Stimulated activated CD8-positive, alpha-beta memory T cell treated with anti-CD3 and anti-CD28 coated beads, Interleukin-4, amount 100 ng/mL, for 4 hours (primary cell): ENCODE measurements at places on chromosomes 2 and 18.

GRCh38 chr2:75548036-75548573 is 12.6 kb downstream of the EVA1A start:
- no peak for DNase-seq

DNA sequence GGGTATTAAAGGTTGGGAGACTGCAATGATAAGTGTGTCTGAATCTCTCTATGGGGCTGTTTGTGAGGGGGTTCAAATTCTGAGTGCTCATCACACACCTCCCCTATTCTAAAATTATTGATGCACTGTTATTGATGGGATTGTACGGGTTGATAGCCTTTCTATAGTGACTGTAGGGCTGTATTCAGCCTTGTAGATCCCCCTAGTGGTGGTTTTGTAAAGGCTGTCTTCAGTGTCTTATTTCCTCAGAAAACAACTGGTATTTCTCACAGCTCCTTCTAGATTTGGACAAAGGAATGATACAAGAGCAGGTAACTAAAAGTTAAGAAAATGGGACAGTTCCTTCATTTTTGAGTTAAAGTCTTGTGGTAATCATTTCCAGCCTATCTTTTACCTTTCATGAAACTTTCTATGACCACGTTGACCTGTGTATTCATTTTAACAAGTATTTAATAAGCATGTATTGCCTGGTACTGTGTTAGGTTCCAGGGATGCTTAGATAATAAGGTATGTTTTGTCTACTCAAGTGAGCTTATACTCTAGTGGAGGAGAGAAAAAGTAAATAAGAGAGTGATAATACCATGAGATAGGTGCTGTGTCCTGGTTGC is 21.2 kb downstream of the SMAD4 start:
- DNase-seq, result no peak

DNA sequence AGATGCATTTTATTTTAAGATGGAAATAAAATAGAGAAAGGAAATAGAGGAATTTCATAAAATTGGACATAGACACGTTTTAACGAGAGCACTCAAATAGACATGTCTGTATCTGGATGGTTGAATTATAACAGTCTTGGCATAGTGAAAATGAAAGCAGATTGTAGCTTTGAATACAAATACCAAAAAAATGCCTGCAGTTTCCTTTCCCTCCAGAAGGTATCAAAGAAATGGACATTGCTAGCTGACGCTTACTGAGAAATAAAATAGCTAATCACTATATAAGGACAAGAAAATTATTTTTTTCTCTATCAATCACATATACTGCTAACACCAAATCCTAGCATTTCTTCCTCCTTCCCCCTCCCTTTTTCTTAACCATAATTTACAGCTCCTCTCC is 11.4 kb upstream of the MAPRE2 start:
- DNase-seq, result no peak

DNA sequence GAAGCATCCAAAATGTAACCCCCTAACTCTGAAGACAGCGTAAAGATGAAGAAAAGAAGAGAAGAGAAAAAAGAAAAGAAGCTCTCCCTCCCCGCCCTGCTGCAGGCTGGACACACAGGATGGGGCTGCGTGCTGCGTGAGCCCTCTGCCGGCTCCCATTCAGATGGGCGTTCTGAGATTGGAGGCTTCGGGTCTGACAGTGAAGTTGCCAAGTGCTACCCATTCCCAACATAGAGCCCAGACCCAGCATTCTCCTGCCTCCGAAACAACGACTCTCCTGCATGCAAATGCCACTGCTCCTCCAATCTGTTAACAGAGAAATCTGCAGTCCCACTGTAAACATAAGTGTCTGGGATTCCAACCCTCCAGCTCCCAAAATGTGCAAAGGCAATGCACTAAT is 234.9 kb downstream of the BCL11A start:
- no peak for DNase-seq

DNA sequence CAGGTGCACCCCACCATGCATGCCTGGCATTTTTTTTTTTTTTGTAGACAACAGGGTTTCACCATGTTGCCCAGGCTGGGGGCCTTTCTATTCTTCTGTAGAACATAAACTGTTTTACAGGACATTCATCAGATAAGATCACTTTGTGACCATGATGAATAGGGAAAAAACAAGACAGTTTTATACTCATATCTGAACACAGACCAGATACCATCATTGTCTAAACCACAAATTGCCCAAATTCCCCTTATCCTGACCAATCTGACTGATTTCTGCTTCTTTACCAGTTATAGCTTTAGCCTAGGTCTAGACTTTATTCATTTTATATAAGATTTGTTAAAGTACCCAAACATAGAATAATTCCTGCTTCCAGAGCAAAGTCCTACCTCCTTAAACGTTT is 1699.3 kb upstream of the TMEFF2 start:
- DNase-seq, result no peak

DNA sequence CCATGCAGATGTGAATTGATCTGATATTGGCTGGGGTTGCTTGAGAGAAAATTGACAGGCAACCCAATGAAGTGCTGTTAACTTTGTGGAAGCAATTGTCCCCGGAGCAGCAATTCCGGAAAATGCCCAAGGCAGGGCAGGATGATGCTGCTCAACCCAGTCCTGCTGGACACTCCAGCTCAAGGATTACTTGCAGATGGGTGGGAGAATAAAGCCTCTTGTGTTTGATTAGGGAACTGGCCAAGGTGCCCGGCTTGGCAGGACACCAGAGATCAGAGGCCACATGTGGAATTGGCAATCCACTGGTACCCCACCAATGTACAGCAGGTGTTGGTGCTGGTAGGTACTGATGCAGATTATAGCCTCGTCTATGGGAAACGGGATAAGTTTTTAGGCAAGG is 12.3 kb upstream of the C2orf42 start:
- no peak for DNase-seq

DNA sequence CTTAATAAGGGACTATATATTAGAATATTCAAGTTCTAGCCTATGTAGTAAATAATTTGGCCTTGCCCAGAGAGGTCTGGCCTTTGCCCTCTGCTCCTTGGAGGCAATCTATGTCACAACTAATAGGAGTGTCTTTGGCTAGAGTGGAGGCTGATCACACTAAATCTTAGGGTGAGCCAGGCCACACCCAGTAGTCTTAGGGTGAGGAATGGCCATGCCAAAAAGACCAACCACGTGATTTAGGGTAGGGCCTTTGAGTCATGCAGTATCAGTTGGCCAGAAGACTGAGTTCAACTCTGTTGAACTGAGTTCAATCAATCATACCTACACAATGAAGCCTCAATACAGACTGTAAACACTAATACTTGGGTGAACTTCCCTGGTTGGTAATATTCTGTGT is 26.0 kb upstream of the FLACC1 start:
- DNase-seq, result no peak

- no peak for DNase-seq
These were observed 15.9 kb upstream of the TMEM214 start for GRCh38 chr2:27016801-27017325.

DNA sequence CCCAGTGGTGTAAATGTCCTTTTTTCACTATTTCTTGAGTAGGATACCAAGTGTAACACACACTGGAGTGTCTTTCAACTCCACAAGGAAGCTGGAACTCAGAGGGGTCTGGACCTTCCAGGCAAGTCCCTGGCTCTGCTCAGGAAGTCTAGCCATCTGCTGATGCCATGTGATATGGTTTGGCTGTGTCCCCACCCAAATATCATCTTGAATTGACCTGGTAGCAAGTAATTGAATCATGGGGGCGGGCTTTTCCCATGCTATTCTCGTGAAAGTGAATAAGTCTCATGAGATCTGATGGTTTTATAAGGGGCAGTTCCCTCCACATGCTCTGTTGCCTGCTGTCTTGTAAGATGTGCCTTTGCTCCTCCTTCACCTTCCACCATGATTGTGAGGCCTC is 99.4 kb upstream of the CDC42EP3 start:
- DNase-seq, result no peak

DNA sequence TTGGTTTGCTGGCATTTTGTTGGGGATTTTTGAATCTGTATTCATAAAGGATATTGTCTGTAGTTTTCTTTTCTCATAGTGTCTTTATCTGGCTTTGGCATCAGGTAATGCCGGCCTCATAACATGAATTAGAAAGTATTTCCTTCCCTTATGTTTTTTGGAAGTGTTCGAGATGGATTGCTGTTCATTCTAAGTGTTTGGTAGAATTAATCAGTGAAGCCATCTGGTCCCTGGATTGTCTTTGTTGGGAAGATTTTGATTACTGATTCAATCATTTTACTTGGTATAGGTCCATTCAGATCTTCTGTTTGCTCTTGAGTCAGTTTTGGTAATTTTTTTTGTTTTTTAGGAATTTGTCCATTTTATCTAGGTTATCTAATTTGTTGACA is 22.3 kb downstream of the KIAA1328 start:
- DNase-seq, result no peak

GRCh38 chr2:152506843-152507242 is 171.9 kb downstream of the FMNL2 start:
- DNase-seq, result no peak

DNA sequence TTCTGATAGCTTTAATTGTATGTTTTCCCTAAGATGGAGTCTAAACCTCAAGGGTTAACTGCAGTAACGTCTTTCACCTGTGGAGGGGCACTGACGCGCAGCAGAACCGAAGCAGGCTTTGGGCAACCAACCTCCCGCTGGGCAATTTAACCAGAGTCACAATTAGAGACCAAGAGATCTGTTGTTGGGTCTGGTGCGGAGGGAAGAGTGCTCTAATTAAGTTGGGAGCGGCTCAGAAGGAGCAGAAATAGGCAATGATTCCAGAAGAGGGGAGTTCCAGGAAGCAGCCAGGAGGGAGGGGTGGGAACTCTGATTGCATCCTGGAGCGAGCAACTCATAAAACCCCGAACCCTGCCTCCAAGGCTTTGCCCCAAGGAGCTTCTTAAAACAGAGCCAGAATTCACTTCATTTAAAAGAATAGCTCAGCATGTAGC is 245.8 kb downstream of the PAX3 start:
- no peak for DNase-seq

- DNase-seq, result no peak
These were observed 78.2 kb downstream of the FBXO15 start for GRCh38 chr18:74069178-74070050.

DNA sequence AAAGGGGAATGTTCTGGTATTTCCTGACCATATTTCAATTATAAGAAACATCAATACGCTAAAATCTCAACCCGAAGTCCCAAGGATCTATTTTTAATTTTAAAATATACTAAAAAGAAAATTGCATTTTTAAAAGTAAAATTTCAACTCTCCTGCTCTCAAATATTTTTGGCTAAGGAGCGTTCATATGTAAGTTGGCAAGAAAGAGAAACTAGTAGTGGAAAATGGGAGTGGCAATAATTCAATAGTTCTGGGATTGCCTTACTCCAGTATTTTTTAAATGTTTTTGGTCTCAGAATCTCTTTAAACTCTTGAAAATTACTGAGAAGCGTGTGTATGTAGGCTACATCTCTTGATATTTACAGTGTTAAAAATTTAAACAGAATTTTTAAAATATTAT is 72.7 kb downstream of the ACVR1 start:
- no peak for DNase-seq

GRCh38 chr2:23221236-23221635 is 163.7 kb upstream of the KLHL29 start:
- no peak for DNase-seq

DNA sequence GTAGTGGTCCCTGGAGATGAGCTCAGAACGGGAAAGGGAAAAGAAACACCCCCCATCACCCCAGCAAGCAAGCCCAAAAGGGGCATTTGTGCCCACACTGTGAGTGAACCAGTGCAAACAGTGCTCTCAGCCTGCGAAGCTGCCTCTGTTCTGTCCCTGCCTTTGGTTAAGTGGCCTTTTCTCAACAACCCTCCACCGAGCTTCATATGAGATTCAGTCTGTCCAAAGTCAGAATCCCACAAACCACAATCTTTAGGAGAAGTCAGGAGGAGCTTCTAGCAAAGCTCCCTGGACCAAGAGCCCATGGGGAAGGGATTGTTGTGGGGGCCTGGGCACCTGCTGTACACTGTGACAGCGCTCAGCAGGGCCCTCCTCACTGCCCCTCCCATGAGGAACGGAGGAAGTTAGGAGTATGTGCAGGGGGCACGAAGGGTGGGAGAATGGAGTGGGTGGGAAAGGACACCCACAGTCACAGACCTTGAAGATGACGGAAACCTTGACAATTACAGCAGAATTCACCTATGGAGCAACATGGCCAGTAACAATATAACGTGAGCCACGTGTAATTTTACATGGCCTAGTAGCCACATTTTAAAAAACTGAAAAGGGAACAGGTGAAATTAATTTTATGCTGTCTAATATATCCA is 119.5 kb downstream of the SMAD7 start:
- DNase-seq, result no peak

DNA sequence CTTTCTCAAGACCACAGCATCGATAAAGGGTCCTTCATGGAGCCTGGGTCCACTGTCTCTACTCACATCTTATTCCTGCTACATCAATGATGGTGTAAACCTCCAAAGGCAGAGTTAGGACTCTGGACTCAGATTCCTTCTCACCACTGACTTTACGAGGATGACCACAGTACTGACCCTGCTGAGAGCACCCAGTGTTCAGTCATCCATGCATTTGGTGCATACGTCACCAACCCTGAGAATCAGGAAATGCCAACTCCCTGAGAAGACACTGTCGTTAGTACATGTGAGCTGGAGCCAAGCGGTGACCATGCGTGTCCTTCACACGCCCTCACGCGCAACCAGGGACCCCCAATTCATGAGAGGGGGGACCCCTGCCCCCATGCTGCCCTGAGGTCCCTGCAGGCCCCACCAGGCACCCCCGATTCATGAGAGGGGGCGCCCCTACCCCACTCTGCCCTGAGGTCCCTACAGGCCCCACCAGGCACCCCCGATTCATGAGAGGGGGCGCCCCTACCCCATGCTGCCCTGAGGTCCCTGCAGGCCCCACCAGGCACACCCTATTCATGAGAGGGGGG is 178.4 kb upstream of the TPO start:
- DNase-seq, result no peak

- no peak for DNase-seq
These were observed 77.5 kb upstream of the TCF4 start for GRCh38 chr18:55665506-55665905.

- no peak for DNase-seq
These were observed 128.0 kb upstream of the TACR1 start for GRCh38 chr2:75327334-75327733.
